G401 (cell line): ENCODE measurements at places on chromosomes 6 and 20. TPM values are rescaled to one million over a fixed set of nuclear protein-coding genes. Genes with fewer than 3 reads are reported as not detected.

DNA sequence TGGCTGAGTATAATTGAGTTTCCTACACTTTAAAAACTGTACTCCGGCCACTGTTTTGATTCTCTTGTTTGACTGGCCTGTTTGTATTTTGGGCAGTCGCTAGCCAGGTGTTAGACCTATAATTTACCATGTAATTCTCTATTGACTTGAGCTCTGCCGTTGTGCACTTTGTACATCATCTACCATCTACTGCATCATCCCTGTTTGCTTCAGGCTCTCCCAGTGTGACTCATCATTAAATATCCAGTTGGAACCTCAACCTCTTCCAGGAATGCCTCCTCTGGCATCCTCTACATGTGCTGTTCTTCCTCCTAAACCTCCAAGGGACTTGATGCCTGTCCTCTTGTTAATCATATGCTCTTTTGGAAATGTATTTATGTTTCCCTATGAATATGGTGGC lies 72.3 kb downstream of the FARS2 start:
- no peak for DNase-seq

- DNase-seq, result no peak
Measured at GRCh38 chr20:10987651-10988383, 314.0 kb upstream of the JAG1 start.

GRCh38 chr6:149680503-149680902 lies 32.0 kb upstream of the KATNA1 start:
- no peak for DNase-seq

- no peak for DNase-seq
Measured at GRCh38 chr20:60302875-60303274, 344.7 kb downstream of the CDH26 start.

The OPRL1 gene
- total RNA-seq, result 4.2 and 5.0 TPM in 2 replicates

The PPP1R3G gene
- 0.25 and 0.58 TPM in 2 replicates for total RNA-seq

The EFCAB8 gene
- 0.03 TPM in 1 of 2 replicates, not detected in the other for total RNA-seq

The RIPOR2 gene
- not detected in 2 replicates for total RNA-seq
